Erythroblast (primary cell): ENCODE measurements at places on chromosomes 11 and 22.

GRCh38 chr11:79439886-79440570 lies 802 bp downstream of the TENM4 start:
- no peak for DNase-seq

- no peak for DNase-seq
Measured at GRCh38 chr11:121670805-121671282, 218.1 kb upstream of the SORL1-AS1 start.

DNA sequence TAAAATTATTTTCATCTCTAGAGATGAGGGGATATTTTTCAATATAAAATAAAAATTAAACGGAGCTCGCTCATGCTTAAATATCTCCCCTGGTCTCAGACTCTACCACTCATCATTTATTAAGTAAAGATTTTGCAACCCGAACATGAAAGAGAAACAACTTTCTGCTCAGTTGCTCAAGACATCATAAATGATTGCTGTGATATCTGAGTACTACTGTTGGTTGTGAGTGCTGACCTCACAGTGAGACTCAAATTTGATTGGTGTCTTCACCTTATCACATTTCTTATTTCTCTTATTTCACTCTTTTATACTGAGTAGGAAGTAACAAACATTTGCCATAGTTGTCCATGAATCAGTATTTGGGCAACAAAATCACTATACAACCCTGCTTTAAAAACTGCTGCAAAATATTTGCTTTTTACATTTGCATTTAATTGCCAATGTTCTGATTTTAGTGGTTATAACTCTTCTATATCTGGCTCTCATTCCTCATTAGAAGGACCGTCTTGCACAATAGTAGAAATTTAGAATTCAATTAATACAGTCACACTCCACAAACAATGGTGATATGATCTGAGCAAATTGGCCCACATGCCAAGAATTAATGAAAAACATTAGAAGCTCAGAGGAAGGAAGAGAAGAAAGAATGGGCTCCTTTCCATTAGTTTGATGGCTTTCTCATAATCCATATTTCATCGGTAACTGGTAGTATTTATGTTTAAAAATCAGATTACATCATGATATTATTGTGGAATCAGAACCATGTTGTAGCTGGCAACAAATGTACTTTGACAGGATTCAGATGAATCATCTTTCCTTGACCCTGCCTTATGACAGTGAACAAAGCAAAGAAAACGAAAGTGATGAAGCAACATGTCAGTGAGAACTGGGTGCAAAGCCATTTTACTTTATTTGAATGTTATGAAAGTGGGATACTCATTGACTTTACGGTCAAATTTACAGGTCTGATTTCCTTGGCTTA lies 973.6 kb upstream of the TENM4 start:
- DNase-seq: no peak

- no peak for DNase-seq
Measured at GRCh38 chr22:36359470-36359996, 28.2 kb downstream of the MYH9 start.

DNA sequence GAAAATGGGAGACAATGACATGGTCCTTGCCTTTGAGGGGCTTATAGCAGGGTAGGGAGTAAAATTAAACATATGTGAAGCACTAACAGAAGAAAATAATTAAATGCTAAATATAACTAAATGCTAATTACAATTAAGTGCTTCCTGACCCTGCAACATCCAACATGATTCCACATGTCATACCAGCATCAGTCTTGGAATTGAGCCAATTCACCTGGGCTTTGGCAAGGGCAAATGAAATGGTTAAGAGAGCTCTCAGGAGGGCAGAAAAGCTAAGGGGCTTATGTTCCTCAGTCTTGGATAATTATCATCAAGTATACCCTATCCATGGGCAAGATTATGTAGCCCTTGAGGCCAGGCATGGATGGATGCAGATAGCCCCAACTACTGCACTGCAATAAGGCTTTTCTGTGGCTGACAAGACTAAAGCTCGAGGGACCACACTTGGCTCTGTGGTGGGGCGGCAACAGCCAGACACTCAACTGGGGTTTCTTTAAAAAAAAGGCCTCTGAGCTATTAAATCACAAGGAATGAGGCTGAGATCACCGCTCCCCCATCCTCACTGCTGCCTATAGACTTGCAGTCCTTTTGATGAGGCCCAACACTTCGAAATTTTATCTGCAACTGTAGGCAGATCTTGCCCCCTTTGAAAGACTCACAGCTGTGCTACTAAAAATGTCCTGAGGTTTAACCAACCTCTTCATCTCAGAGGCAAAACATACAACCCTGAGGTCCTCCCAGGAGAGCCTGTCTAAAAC lies 39.0 kb downstream of the IL18BP start:
- DNase-seq: no peak

- no peak for DNase-seq
Measured at GRCh38 chr22:29121124-29121523, 48.3 kb downstream of the KREMEN1 start.

- no peak for DNase-seq
Measured at GRCh38 chr11:82536706-82537105, 197.0 kb downstream of the FAM181B start.

- no peak for DNase-seq
Measured at GRCh38 chr22:47401976-47402770, 639.7 kb downstream of the TBC1D22A start.

DNA sequence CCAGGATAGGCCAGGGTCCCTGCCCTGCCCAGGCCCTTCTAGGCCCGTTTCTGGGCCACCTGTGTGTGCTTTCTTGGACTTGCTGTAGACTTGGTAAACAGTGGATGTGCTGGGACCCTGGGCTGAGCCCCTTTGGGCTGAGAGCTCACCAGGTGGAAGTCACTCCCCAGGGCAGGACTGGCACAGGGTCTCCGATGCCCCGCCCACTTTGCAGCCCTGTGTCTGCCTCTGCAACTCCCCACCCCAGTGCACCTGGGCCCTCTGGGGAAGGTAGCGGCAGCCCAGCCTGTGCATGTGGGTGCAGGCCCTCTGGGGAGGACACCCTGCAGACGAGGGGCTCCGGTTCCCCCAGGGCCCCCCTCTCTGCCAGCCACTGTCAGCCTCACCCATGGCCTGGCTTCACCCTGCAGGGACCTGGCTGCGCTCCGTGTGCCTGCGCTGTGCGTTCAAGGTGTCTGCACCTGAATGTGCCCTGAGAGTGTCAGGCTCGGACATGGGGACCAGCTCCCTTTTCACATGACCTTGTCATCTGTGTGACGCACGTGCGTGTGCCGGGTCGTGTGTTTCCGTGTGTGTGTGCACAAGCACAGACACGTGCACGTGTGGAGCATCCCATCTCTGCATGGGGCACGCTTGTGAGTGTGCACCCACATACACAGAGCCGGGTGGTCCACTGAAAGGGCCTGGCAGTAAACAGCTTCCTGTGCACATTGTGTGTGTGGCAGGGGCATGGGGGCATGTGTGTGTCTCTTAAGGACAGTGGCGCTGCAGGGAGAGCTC lies 118.5 kb downstream of the KCNQ1OT1 start:
- no peak for DNase-seq

GRCh38 chr11:5449432-5449831 lies 309 bp downstream of the OR51I2 start:
- no peak for DNase-seq

DNA sequence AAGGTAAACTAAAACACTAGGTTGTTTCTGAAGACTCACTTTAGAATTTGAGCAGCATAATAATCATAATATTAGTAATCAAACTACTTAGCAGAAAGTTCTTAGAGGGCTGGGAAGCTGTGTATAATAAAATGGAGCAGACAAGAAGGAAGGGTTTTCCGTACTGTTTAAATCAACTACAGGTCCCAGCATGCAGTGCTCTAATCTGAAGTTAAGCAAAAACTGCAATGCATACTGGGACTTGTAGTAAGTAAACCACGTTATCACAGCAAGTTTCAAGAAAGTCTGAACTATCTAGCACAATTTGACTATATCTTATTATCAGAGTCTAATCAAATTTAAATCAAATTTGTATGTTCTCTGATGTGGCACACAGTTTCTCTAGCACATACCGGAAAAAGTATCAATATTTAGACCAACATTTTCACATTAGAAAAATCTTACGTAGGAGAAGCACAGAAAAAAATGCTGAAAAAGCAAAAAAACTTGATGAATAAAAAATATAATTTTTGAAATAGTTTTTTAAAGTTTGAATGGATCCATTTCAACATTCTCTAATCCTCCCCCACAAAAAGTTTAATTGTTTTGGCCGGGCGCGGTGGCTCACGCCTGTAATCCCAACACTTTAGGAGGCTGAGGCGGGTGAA lies 8.2 kb downstream of the PHF21A start:
- peak; percentile 89 for DNase-seq

DNA sequence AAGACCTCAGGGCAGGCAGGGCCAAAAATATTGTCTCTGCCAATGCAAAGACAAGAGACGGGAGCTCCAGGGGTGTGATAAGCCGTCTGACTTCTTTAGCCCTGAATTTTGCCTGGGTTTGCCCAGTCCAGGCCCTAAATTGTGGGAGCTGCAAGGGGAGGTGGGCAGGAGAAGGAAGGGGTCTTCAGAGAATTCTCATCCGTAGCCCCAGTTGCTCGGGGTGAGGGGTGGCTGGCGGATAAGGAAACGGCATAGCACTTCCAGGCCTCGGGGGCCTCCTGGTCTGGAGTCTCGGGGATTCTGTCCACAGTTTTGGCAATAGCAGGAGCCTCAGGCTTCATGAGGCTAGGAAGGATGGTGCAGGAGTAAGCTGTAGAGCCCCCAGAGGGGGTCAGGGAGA lies 7.4 kb downstream of the CD5 start:
- no peak for DNase-seq

- DNase-seq: no peak
Measured at GRCh38 chr22:43399338-43399979, 12.4 kb upstream of the MPPED1 start.

- DNase-seq: no peak
Measured at GRCh38 chr11:129066229-129066628, 123.6 kb upstream of the TP53AIP1 start.

- peak; percentile 62 for DNase-seq
Measured at GRCh38 chr11:75577207-75577606, 15.2 kb downstream of the SERPINH1 start.

GRCh38 chr11:29022676-29023075 lies 914.5 kb downstream of the METTL15 start:
- no peak for DNase-seq

GRCh38 chr11:6012035-6012668 lies 5.4 kb upstream of the OR56A4 start:
- DNase-seq: no peak

DNA sequence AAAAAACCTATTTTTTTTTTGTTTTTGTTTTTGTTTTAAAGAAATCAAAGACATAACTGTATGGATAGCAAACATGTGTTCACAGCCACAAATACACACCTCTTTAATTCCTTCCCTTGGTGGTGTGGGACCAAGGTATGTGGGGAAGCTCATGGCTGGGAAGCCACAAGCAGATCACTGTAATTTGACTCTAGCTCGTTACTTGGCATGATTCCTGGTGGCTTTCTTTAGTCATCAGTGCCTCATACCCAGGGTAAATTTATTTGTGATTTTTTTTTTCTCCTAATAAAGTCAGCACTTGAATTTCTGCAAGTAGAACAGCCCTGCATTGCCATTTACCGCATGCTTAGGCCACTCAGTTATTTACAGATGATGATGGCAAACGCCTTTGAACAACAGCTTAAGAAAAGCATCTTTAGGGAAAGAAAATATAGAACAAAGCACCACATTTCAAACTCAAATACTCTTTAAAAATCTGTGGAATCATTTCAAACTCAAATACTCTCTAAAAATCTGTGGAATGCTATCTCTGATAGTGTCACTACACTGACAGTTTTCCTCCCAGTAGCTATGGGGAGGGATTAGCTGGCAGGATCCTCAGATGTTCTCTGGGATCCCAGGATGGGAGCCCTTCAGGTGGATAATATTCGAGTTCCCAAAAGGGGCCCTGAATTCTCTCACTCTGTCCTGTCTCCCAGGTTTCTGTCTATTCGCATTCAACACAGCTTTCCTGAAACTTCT lies 687.2 kb downstream of the OPCML start:
- DNase-seq: no peak
